ENCODE measurements at places on chromosomes 5 and 9.

DNA sequence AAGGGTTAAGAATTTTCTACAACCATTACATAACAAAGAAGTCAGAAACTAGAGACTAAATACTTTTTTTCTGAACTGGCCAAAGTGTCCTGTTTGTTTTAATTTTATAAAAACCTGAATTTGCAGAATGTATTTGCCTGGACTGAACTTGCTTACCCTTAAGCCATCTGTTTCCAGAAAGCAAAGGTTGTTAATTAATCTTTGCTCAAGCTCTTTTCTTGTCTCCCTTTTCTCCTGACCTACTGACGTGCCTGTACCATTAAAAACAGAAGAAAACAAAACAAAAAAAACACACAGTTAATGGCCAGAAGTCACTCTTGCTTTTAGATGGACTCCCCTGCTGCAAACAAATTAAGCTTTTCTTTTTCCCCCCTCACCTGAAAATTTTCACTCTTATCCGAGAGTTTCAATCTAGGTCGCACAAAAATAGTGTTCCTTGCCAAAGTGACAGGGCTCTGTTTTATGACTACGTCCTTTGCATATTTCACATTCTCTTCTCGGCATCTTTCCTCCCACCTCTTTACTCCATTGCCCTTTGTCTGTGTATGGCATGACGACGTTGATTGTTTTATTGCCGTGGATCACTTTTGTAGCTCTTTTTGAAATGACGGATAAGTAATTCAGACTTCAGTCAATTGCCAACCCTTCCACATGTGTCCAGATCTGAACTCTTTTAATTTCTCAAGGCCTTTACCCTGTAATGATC is 333.8 kb upstream of the GRIN3A start:
- DNase-seq: no peak

DNA sequence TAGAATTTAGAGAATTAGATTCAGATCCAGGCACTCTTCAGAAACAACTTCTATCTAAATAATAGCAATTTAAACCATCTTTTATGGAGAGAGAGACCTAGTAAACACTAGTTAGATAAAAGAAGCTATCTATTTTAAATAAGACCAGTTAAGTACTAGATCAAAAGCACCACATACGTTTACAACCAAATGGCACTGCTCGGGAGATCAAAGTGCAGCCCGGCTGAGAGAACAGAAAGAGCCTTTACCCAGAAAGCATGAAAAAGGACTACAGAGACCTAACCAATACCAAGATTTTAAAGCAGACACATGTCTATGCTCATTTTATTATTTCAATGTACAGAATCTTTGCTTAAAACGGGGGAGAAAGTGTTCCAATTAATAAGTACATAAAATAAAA is 30.8 kb downstream of the LIX1 start:
- no peak for DNase-seq

GRCh38 chr5:73861313-73861988 is 235.5 kb downstream of the ARHGEF28 start:
- no peak for DNase-seq

DNA sequence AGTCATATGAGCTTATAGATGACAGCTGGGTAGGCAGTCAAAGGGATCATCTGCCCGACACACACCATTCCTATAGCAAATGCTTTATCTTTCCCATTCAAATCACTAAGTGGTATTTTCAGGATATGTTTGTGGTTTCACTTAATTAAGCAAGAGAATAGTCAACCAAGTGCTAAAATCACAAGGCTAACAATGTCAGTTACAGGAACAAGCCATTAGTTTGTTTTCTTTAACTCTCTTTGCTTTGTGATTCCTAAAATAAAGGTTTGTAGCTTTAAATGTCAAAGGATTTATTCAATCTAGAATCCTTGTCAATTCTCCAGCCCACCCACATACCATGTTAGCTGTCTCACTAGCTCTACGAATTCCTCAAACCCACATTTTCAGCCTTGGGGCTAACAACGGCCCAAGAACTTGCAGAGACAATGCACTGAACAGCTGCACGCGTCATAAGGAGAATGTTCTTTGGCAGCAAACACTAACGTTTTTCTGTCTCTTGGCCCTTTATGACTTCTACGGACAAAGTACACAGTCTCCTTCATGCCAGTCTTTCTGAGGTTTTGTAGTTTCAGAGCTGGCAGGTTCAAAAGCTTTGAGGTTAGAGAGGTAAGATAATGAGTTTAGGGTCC is 56.6 kb downstream of the ELAVL2 start:
- no peak for DNase-seq

DNA sequence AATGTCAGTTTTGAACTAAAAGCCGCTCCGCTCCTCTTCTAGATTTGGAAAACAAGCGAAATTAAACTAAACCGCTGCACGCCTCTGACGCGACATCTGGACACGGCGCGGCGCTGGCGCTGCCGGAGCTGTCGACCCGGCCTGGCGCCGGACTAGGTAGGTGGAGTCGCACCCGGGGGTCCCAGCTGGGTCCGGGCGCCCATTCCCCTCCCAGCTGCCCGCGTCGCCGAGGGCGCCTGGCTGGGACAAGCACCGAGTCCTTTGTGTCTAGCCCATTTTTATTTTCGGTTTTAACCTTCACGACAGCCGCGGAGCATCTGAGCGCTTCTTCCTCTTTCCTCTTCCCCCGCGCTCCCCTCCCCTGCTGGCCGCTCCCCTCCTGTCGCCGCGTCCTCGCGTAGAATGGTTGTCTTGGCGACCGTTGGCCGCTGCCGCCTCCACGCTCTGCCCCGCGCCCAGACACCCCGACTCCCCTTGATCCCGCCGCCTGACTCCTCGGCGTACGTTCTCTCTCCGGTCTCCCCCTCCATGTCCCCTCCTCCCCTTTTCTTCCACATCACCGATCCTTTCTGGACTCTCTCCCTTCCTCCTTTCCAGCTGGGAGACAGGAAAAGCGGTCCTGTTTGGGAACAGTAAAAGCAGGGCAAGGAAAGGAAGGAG is 545 bp downstream of the CDKN2B-AS1 start:
- DNase-seq: peak; percentile 58

GRCh38 chr5:149581192-149581861 is at the start of gene ARHGEF37:
ARHGEF37 (plus strand) TSS chr5:149581498; CDS start chr5:149597770, 16,272 bp downstream.
- DNase-seq: peak; percentile 88

- DNase-seq: peak; percentile 70
Observed at GRCh38 chr9:93134015-93134739, at the start of gene NINJ1. NINJ1 (minus strand) TSS chr9:93134251; CDS start chr9:93134217, 34 bp downstream.

DNA sequence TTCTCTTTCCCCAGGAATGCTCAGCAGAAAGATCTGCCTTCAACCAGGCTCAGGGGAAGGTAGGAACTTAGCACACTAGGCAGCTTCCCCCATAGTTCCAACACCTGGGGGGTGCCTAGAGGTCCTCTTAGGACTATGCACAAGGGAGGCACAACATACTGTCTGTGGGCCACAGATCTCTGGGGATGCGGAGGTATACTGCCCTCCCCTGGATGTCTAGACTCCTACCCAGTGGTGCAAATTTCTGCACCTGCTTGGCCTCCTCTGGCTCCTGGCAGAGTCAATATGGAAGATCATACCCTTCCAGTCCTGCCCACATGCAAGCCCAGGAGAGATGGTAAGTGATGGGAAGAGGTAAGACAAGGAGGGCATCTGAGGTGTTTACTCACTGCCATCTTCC is 247.5 kb upstream of the DAPK1 start:
- no peak for DNase-seq

GRCh38 chr5:178293400-178293799 is 60.8 kb upstream of the PHYKPL start:
- no peak for DNase-seq

- DNase-seq: no peak
Observed at GRCh38 chr5:60685028-60685427, 14.9 kb downstream of the DEPDC1B start.

GRCh38 chr5:51860532-51861018 is 477.3 kb downstream of the ISL1 start:
- DNase-seq: no peak

DNA sequence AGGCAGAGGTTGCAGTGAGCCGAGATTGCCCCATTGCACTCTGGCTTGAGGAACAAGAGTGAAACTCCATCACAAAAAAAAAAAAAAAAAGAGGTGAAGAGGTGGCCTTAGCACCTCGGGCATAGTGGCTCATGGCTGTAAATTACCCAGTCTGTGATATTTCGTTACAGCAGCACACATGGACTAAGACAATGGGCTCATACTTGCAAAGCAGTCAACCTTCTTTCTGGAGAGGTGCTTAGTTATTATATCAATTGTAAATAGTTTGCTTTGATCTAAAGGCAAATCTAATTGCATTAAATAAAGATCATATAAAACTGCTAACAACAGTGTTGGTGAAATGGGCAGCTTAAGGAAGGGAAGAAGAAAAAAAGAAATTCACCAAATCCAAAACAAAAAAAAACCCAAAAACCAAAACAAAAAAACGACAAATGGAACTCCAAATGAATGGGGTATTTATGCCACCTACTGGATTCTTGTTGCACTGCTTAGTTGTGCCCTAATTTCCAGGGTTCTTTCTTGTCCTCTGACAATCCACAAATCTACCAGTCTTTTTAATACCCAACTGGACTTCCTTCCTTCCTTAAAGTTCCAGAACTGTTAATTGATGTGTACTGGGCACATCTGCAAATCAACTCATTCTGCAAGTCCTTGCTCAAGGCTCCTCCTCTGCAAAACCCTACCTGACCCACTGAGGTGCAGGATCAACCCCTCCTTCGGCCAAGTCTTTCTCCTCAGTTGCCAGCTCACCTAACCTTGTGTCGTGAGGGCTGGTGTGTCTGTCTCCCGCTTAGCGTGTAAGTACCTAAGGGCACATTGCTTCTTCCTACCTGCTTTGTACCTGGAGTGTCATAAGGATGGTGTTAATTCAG is 35.0 kb upstream of the DMRT1 start:
- DNase-seq: no peak

DNA sequence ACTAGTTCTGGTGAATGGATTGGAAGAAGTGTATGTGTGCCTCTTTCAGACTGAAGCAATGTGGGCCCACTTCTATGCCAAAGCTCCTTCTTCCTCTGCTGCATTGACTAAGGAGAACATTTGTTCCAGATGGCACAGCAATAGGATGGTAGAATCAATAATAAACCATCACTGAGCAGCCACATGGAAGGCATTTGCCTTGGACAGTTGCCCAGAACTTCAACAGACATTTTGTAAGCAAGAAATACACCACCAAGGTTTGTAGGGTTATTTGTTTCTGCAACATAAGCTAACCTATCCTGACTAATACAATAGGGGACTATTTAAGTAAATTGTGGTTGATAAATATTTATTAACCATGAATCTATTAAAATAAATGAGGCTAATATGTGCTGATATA is 37.7 kb upstream of the CSNK1G3 start:
- DNase-seq: no peak

- DNase-seq: no peak
Observed at GRCh38 chr5:26578002-26578401, 460.4 kb downstream of the CDH9 start.

DNA sequence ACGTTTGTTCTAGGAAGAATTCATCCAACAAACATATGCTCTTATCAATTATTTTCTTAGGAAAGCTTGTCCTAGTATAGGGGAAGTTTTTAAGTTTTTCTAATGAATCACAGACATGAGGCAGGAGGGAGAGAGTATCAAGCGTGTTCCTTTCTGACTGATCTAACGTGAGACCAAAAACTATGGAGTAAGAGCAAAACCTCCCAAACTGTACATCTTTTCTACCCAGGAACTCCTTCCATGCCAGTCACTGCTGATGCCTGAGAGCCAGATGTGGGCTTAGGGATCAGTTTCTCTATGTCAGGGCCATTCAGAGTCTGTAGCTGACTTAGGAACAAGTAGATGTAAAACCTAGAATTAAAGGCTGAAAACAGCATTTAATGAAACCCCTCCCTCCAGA is 51.7 kb upstream of the NFIB start:
- no peak for DNase-seq

DNA sequence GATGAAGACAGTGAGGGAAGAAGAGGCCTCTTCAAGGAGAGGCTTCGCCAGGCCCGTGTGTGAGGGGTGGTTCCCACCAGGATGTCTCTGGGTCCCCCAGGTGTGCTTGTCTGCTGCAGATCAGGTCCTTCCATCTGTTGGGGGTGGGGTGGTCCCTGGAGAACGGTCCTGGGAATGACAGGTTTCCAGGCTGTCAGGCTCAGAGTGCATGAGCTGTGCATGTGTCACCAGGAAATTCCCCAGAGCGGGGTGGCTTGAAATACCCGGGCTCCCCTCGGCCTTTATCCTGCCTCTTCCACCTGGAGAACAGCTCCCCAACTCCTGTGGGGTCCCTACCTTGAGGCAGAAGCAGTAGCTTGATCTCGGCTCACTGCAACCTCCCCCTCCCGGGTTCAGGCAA is 118.8 kb downstream of the GAPVD1 start:
- no peak for DNase-seq

DNA sequence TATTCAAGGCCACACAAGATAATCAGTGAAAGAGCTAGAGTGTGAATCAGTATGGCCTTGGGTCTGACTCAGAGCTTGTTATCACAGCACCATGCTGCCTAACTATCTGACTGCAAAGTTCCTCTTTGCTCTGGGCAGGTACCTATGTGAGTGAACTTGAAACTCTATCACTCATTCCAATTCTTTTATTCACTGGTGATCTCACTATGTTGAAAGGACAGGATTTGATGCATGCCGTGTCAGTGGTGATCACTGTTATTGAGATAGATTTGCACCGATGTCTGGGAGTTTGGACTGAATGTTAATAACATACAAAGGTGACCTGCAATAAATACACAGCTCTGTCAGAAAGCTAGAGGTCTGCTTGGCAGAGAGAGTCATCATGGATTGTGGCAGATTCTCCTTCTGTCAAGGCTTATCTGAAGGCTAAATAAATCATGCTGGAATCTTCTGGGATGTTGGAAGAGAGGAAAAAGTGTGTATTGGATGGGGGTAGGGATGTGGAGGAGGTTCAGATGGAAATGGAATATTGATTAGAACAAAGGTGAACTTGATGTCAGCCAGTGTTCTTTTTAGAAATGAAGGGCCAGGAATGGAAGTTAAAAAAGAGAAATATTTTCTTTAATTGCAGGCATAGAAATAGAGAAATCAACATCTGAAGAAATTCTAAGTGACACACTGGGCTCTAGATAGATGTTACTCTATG is 91.8 kb upstream of the TNC start:
- DNase-seq: no peak

DNA sequence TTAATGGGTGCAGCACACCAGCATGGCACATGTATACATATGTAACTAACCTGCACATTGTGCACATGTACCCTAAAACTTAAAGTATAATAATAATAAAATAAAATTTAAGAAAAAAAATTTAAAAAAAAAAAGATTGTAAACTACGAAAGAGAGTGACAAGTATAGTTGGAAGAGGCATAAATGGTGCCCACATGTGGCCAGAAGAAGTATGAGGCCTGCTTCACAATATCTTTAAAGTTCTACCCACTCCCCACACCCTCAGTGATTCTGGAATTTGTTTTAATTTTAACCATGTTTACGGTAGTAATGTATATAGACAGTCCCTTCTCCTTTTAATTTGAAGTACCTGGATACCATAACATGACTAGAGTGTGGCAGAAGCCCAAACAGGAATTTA is 172.7 kb downstream of the CHSY3 start:
- DNase-seq: no peak
